ENCODE measurements at places on chromosomes 16 and 17.

- no peak for DNase-seq
Measured at GRCh38 chr17:45745601-45746494, 38.3 kb upstream of the CRHR1 start.

DNA sequence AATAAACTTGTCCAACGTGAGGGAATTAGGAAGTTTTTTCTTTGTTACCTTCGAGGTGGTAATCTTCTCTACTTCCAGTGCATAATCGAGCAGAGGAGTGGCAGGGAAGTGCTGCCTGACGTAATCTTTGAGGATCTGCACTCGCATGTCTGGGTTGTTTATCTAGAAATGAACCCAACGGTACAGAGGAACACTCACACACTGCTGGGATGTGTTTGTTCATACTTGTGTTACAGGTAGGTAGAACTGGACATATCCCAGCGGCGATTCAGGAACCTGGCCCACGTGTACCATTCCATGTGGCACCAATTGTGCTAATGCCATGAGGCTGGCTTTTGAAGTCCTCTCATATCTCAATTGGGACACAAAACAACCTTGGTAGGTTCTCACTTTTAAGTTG, 4.2 kb upstream of the KLHL11 start:
- DNase-seq: no peak

DNA sequence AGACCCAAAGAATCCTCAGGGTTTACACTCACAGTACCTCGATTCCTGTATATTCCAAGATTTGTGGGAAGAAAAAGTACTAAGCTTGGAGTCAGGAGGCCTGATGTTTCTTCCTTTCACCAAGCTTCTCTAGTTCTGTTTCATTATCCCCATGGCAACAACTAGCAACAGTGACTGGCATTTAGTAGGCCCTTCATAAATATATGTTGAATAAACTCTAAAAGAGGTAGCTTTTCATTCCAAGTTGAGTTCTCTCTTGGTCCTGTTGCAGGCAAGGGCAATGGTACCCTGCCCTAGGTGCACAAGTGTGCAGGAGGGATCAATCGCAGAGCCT, 527 bp upstream of the UBE2Z start:
- DNase-seq: peak; percentile 53

DNA sequence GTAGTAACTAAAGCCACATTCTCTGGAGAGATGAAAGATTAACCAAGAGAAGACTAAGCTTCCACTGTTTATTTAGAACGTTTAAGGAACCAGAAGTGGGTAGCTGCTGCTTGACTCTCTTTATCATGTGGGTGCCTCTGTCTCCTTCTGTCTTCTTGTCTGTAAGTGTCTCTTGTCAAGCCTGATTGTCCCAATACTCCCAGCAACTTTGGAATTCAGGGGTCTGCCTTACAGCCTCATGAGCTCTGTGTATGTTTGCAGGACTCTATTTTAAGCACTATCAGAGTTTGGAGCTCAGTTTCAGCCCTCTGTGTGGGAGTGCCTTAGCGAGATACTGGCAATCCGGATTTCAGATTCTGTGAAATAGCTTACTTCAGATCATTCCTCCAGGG, 29.3 kb upstream of the SPACA3 start:
- DNase-seq: no peak

GRCh38 chr16:46812781-46813540, 18.0 kb downstream of the C16orf87 start:
- no peak for DNase-seq

DNA sequence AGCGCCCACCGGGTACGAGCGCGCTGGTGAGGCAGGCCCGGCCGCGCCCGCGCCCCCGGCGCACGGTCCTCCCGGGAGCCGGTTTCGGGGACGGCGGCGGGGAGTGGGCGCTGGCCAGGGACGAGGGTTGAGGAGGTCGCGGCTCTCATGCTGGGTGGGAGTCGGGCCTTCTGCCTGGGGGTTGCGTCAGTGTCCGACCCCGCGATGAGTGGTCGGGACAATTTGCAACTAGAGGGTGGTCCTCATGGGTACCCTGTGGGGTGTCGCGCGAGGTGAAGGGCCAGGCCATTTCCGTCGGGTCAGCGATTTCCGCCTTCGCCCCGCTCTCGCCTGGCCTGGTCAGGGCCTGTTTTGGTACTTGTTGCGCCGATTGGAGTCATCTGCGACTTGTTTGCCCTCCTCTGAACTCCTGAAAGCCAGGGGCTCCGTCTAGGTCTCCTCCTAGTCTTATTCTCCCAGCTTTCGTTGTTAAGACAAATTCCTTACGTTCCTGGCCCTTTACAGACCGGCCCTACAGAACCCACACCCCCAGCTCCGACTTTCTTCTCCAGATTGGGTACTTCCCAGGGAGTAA, 14.9 kb downstream of the NAA60 start:
- no peak for DNase-seq

DNA sequence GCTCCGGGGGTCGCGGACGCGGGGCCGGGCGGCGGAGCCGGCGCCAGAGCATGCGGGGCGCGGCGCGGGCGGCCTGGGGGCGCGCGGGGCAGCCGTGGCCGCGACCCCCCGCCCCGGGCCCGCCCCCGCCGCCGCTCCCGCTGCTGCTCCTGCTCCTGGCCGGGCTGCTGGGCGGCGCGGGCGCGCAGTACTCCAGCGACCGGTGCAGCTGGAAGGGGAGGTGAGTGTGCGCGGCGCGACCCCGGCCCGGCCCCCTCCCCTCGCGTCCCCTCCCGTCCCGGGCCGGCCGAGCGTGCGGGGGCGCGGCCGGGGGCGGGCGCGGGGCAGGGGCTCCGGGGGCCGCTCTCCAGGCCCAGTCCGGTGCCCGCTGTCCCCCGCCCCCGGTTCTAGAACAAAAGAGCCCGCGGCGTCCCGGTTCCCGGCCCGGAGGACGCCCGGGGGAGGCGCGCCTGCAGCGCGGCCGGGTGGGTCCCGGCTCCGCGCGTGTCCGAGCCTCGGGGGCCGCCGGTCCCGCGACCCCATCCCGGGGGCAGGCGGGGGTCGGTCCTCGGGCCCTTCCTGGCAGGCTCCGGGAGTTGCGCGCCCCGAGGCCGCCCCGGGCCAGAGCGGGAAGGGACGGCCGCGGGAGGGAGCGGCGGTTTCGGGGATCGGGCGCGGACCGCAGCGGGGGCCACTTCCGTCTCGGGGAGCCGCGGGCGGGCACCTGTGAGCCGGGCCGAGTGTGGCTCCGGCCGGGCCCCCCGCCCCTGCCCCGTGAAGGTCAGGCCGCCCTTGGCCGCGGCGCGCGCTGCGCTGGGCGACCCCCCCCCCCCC, 563 bp downstream of the METRNL start:
- DNase-seq: no peak

GRCh38 chr17:76265624-76266243, 586 bp downstream of the UBALD2 start:
- peak; percentile 47 for DNase-seq

- no peak for DNase-seq
Measured at GRCh38 chr16:69283851-69284250, 27.3 kb upstream of the VPS4A start.

- no peak for DNase-seq
Measured at GRCh38 chr17:40021451-40021971, 6.3 kb downstream of the CSF3 start.

DNA sequence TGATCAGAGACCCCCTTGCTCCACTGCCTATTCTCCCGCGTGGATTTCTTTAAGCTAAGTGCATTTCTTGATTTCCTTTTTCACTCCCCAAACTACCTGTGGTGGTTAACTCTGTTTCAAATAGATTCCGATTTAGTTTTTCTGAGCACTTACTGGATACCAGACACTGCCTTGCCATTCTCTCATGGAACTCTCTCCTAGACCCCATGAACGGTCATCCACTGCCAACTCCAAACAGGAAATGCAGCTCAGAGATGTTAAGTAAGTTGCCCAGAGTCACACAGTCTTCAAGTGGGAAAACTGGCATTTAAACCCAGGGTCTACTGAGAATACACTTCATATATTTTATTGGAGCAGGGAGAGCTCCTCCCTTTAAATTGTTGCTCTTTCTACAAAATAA, 199.4 kb downstream of the MAF start:
- no peak for DNase-seq
